T1000 (cell line): ENCODE measurements at places on chromosomes 7 and 10.
A peak's percentile ranks its signal among the peaks of the same experiment; 100 is the strongest.

DNA sequence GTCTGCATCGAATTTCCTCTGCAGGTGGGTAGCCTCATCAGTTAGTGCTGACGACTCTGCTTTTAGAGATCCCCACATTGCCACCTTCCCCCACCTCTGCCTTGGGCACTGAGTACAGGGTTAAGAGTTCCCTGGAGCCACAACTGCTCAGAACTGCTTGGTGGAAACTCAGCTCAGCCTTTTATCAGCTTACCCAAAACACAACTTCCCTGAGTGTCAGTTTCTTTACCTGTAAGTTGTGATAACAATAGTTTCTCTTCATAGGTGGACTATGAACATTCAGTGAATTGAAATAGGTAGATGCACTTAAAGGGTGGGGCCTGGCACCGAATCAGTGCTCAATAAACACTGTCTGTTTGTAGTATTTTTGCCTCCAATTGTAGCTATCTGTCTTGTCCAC, 11.3 kb downstream of the ASB13 start:
- DNase-seq, result no peak

GRCh38 chr7:43628431-43628830, 45.5 kb downstream of the STK17A start:
- no peak for DNase-seq

DNA sequence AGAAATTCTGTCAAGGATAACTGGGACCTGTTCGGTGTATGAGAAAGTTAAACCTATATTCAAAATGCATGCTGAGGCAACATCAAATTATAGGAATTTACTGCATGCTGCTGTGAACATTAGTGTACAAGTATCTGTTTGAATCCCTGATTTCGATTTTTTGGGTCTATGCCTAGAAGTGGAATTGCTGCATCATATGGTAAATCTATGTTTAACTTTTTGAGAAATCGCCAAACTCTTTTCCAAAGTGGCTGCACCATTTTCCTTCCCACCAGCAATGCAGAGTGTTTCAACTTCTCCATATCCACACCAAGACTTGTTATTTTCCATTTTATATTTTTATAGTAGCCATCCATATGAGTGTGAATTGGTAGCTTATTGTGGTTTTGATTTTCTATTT, 306.7 kb downstream of the GPR158 start:
- no peak for DNase-seq

DNA sequence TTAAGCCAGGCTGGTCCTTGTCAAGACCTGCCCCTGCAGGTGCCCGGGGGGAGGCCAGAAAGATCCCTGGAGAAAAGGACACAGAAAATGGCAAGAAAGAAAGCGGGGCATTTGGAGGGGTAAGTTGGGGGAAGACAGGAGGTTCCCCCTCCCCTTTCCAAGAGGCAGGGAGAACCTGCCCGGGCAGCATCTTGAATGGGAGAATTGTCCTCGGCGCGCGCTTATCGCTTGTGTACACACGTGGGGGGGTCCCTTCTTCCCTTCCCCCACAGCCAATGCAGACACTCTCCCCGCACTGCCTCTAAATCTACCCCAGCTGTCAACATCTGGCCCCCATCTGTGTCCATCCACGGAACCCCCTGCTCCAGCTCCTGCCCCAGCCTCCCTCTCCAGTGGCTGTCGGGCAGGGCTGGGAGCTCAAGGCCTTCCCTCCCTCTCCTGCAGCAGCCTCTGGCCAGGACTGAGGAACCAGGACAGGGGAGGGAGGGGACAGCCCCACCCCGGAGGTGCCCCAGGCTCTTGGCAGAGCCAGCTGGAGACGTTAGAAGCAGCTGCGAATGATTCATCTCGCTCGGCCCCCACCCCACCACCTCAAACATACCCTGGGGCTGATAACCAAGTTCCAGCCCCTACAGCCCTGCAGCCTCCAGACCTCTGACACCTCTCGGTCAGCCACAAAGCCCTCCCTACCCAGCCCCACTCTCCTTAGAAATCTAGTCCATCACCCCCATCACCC, 25.3 kb downstream of the EPHB4 start:
- peak; percentile 77 for DNase-seq

DNA sequence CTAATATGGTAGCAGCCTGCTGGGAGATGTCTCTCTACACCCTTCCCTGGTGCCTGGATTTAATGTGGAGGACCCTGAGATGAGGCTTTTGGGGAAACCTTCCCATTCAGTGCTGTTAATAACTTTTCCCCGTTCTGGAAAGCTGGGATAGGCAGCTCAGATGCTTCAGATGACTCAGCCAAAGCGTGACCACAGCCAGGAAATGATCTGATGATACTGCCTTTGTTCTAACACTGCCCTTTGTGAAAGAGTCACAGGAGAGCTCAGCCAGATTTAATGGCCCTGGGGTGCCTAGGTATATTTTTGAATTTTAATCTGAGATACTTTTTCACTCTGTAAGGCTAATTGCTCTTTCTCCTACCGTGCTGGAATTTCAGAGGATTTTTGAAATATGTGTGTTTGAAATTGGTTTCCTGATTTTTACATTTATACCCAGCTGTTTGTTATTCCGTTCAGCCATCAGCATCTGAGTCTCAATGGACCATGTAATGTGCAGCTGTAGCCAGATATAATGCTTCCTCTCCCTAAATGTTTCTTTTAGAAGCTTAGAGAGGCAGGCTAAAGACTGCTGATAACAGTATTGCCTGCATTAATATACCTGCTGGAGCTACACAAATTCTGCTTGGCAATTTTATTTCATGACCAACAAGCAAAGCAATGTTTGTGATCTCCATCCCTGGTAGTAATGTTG, 17.8 kb downstream of the CELF2 start:
- no peak for DNase-seq

DNA sequence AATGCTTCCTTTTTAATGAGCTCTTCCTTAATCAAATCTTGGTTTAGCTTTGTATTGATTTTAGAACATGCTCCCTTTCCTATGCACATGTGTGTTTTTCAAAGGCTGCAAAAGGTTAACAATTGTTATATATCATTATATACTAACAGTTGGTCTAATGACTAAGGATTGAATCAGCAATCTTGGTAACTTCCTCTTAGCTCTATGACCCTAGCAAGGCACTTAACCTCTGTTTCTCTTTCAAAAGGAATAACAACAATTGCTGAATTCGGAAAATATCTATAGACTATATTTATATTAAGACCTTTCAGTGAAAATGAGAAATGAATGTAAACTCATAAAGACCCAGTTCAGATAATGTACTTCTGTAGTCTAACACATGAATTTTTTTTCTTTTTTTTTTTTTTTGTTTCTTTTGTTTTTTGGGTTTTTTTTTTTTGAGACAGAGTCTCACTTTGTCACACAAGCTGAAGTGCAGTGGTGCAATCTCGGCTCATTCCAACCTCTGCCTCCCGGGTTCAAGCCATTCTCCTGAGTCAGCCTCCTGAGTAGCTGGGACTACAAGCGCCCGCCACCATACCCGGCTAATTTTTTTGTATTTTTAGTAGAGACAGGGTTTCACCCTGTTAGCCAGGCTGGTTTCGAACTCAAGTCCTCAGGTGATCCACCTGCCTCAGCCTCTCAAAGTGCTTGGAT, 48.8 kb downstream of the HOXA1 start:
- DNase-seq, result no peak

- DNase-seq, result no peak
Observed at GRCh38 chr7:112071856-112072255, 134.3 kb downstream of the DOCK4 start.

- no peak for DNase-seq
Observed at GRCh38 chr10:104630731-104631130, 10.4 kb upstream of the SORCS3 start.

DNA sequence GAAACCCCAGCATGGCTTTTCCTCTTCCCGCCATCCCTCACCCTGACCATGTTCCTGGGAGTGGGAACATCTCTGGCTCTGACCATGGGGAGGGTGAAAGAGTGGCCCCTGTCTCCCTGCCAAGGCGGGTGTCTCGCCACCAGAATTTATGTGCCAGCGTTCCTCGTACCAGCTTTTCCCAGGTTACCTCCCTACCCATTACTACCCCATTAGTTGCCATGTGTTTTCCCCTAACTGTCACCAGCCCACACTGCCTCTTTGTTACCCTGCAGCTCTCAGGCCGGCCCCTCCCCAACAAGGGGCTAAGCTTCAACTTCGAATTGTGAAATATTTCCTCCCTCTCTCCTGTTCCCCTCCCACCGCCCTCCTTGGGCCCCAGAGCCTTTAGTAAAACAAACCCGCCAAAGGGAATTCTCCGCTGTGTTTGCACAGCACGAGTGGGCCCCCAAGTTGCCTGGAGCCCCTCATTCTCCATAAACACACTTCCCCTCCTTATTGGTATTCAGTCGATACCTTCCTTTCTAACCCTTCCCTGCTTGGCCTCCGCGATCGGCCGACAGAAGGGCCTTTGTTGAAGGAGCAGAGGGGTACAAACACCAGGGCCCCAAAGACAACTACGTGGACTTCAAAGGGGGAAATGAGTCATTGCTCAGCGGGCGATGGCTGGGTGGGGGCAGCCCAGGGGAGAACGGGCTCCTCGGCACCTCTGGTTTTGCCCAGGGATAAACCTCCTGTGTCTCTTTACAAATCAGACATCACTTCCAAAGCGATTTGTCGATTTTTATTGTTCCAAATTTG, 45.5 kb downstream of the SLIT1 start:
- DNase-seq, result no peak

DNA sequence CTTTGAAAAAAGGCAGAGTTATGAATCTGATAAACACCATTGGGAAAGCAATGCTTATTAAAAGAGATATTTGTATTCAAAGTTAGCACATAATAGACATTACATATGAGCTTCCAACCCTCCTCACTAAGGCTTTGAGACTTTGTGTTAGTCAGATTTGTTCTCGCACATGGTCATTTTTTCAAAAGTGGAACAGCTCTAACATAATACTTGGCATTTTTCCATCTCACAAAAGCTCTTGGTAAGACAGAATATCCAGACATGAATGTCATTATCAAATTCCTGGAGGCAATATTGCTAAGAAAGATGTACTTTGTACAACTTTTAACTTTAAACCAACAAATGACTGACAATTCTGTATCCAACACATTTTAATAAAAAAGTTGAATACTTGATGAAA, 292.4 kb upstream of the SMIM30 start:
- DNase-seq, result no peak

GRCh38 chr7:1898628-1899185, 228.6 kb downstream of the ELFN1 start:
- DNase-seq, result no peak
